NCI-H1694 (cell line): ENCODE measurements at places on chromosomes 1 and 21.

DNA sequence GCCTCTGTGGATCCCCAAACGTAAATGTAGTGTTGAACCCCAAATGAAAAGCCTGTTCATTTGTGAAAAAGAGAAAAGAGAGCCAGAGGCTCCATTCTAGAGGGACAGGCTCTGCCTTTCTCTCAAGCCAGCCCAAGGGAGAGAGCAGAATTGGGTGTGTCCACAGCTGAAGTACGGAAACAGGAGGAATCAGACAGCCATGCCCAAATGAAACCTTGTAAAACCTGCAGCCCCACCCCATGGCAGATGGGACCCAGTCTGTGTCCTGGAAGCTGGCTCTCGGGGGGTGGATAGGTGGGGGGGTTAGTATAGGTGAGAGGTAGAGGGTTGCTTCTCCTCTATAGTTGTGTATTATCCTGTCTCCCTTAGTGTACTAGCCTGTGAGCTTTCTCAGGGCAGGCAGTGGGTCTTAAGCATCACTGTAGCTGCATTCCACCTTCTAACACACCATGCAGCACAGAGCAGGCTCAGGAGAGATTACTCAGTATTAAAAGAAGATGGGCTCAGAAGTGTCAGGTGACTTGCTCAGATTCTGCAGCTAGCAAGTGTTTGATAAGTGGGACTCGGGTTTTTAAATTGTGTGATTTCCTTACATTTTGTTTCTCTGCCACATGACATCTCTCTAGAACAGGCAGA lies 67.4 kb upstream of the SIPA1L2 start:
- DNase-seq: no peak

DNA sequence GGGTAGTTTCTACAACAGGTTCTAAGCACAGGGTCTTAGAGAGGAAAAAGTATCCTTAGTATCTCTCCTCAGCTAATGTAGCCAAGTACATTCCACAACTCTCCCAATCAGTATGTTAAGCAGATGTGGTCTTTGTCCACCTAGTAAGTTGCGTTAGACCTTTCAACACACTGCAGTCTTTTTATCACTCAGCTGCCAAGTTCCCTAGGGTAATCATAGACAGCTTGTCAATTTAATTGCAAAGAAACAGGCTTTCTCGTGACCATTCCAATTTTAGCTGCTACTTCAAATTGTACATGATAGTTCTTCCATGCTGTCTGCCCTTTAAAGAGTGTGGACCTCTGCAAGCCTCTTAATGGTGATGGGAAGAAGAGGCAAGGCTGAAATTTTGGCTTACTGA lies 211.8 kb upstream of the PKN2 start:
- no peak for DNase-seq

- no peak for DNase-seq
Measured at GRCh38 chr1:226920446-226920894, 19.6 kb upstream of the COQ8A start.

DNA sequence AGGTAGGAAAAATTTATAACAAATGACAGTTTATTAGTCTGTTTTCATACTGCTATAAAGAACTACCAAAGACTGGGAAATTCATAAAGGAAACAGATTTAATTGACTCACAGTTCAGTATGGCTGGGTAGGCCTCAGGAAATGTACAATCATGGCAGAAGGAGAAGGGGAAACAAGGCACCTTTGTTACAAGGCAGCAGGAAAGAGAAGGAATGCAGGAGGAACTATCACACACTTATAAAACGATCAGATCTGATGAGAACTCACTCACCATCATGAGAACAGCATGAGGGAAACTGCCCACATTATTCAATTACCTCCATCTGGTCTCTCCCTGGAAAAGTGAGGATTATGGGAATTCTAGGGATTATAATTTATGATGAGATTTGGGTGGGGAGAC lies 61.3 kb downstream of the ASB17 start:
- DNase-seq: no peak

DNA sequence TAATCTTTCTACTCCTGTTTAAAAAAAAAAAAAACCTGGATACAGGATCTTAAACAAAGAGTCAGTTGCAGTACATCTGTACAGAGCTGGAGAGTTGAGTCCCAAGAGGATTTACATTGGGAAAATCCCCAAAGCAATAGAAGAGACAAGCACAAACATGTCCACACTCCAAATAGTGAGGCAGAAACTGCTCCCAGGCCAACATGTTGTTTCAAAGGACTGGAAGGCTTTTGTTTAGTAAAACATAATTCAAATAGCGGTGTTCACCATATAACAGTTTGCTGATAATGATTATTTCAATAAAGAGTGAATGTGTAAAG lies 425.4 kb downstream of the ADGRL2 start:
- peak; percentile 93 for DNase-seq
